ENCODE measurements at places on chromosomes 1 and 21.
A peak's percentile ranks its signal among the peaks of the same experiment; 100 is the strongest.

- DNase-seq: peak; percentile 74
Measured at GRCh38 chr1:26145041-26145959, 13.6 kb upstream of the FAM110D start.

GRCh38 chr1:81840805-81841204 lies 40.1 kb downstream of the ADGRL2 start:
- no peak for DNase-seq

DNA sequence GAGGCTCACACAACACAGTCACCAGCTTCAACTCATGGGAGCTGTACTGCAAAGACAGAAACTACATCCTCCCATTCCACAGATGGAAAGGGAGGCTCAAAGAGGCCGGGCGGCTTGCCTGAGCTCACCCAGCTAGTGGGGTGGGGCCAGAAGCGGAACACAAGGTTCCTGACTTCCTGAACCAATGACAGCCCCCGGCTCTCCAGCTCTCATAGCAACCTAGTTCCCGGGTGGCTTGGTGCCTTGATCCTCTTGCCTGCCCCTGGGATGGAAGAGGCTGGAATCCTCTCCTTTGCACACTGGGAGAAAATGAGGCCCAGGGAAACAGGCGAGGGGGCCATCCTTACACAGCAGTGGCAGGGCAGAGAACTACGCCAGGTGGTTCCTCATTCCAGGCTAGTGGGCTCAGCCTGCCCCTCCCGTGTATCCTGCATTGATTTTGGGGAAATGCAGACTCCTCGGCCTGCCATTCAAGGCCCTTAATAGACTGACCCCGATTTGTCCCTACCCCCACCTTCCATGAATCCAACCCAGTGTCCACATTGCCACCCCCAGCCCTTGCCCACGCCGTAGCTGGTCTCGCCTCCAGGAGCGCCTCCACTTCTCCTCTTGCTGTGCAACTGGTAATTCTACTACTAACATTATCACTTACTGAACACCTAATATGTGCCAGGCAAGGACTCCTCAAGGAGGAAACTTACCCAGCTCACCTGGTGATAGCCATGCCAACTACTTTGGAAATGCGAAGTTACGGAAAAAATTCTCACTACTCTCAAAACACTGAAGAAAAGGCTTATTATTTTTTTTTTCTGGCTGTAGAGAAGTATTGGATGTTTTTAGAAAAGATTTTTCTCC lies 5.0 kb downstream of the RAP1GAP start:
- no peak for DNase-seq

DNA sequence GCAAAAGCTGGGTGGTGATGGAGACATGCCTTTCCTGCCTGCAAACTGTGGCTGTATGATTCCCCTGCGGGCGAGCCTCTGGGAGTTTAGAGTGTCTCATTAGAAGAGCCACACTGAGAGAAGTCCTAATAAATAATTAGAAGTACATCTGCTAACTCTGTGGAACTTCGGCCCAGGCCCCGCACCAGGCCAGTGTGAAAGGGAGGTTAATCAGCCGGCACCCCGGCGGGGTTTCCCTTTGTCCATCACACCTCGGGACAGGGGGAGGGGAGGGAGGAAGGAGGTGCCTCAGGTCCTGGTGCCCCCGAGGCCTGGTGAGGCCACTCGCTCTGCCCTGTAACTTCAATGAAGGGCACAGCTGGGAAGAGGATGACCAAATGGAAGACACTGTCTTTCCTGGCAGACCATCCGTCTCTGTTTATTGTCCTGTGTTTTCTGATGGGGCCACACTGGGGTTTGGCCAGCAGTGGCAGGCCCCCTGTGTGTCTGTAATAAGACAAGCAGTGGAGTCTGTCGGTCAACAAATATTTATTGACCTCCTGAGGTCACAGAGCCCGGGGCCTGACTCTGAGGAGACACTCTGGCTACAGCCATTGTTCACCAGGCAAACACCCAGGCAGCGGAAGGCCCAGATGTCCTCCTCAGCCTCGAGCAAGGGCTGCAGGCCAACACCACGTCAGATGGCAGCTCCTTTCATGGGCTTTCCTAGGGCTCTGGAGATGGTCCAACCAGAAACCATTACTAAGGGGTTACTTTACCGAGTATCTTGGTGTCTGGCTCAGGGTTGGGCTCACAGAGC lies 267.5 kb upstream of the RAB4A start:
- no peak for DNase-seq

DNA sequence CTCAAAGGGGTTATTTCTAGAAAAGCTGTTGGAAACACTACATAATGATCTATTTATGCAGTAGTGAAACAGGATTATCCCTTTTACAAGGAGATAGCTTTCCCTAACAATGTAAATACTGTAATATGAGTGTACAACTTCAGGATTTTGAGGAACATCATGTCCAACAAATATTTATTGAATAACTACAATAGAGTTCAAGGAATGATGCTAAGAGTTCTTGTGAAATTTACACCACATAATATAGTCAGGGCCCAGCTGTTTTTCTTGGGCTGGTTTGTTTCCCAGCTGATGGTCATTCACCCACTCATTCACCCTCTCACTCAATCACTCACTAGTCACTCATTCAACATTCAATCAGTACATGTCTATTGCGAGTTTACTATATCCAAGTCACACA lies 12.3 kb upstream of the LYPLAL1 start:
- DNase-seq: no peak

GRCh38 chr1:49364676-49365075 lies 588.0 kb upstream of the BEND5 start:
- no peak for DNase-seq

- DNase-seq: no peak
Measured at GRCh38 chr21:15686506-15686905, 43.3 kb upstream of the USP25 start.

DNA sequence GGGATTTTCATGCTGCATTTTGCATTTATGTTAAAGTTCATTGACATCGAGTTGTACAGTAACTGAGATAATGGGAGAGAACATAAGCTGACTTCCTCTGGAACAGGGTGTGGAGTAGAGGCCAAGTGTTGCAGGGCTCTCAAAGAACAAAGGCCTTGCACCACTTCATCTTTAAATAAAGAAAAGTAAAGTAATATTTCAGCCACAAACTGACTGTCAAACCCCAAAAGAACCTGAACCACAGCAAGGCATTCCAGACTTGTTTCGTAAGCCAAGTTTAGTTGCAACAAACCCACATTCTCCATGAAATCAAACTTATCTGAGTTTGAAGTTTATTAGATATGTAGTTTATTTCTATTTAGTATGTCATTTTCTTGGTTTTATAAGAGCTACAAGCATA lies 19.1 kb upstream of the HMGCS2 start:
- DNase-seq: no peak

Data from left ventricle myocardium superior (tissue), 1 donor.